Chondrocyte (in vitro differentiated cells): ENCODE measurements at places on chromosomes 4 and X. TPM values are rescaled to one million over a fixed set of nuclear protein-coding genes. Genes with fewer than 3 reads are reported as not detected.

GRCh38 chrX:130575831-130576389 is 174.1 kb downstream of the RBMX2 start:
- DNase-seq = no peak

MTM1 gene
- total RNA-seq = 9.3 to 11.0 TPM (median 10.1 TPM) in 3 replicates

PAGE1 gene
- total RNA-seq = not detected in 3 replicates

GRCh38 chrX:107750263-107750662 is 25.3 kb downstream of the TSC22D3 start:
- no peak for DNase-seq

GRCh38 chrX:46547857-46548256 is 2.6 kb upstream of the ZNF674 start:
- no peak for DNase-seq

DNA sequence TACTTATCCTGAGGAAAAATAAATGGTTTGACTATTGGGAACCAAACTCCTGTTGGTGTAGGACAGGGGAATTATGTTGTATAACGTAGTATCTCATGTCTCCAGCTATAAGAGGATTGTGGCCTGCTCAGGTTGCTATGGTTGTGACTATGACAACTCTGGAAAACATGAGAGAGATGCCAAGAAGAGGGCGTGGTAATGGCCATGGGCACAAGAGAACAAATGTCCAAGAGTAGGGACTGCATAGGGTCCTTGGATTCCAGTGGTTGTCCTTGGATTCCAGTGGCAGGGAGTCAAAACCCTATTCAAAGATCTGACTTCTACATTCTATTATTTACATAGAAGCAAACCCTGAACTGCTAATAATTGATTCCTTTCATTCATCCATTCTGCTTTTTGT is 6.8 kb upstream of the MOB1B start:
- no peak for DNase-seq

DNA sequence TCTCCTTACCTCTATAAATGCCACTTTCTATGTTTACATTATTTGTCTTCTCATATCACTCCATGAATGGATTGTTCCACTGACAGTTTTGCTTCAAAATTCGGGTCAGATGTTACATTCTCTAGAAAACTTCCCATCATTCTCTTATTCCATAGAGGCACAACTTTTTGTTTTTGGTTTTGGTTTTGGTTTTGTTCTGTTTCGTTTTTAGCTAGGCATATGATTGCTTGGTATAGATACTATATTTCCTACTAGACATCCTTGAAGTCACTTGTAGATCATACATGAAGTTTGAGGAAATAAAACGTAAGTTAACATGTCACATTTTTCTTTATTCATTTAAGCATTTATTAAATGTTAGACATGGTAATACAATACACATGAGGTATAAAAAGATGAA is 961.0 kb downstream of the PCDH18 start:
- no peak for DNase-seq

GRCh38 chrX:74259885-74260491 is 44.0 kb upstream of the ZCCHC13 start:
- no peak for DNase-seq

DNA sequence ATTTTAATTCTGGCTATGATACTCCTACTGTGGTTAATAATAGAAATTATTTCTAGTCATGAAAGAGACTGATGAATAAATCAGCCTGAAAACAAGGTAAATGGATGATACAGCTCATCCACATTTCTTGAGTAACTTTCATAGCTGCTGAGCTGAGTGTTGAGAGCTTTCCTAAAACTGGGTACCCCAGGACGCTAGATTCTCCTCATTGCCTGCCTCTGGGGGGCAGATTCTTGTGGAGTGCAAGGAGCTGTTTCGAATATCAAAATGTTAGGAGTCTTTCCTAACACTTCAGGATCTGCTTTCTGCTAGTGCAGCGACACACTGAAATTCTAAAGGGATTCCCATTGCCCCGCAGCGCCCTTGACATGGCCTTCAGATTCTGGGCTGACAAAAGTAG is 2.1 kb downstream of the MND1 start:
- no peak for DNase-seq

DTHD1 gene
- not detected in 3 replicates for total RNA-seq

DNA sequence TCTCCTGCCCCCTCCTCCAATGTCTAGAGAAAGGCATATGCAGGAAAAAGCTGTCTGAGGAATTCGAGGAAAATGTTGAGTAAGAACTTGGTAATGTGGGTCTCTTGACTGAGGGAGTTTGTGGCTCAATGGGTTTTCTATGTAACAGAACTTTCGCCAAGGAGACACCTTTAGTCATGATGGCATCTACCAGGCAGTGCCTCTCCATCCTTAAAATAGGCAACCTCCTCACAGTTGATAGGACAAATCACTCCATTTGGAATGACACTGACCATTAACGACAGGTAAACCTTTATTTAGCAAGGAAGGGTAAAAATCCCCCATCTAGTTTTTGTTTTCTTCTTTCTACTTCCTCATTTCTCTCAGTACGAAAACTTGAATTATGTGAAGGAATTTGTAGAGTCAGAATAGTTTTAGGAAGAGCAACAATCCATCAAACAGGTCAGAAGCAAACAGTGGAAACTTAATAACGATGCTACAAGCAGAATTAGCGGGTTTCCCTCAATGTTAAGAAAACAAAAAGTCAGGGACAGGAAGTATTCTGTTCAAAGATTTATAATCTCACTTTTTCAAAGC is 2.7 kb downstream of the GSX2 start:
- no peak for DNase-seq

- no peak for DNase-seq
Measured at GRCh38 chrX:136191171-136191570, 43.8 kb downstream of the FHL1 start.

GRCh38 chrX:8126092-8126491 is 45.0 kb downstream of the VCX2 start:
- DNase-seq = no peak

- no peak for DNase-seq
Measured at GRCh38 chr4:91887926-91888325, 415.8 kb upstream of the GRID2 start.

DNA sequence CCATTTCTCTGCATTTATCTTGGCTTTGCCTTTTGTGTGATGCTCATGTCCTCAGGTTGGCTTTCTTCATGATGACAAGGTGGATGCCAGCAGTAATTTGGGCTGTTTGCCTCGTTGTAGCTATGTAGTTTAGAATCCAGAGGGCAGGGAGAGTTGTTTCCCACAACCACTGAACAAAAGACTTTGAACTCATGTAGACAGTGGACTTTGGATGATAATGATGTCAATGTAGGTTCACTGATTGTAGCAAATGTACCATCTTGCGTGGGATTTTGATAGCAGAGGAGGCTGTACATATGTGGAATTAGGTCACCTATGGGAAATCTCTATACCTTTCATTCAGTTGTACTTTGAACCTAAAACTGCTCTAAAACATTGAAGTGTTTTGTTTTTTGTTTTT is 41.3 kb downstream of the MND1 start:
- DNase-seq = no peak

FAM47E gene
- 0.73 to 1.2 TPM (median 0.92 TPM) in 3 replicates for total RNA-seq

DNA sequence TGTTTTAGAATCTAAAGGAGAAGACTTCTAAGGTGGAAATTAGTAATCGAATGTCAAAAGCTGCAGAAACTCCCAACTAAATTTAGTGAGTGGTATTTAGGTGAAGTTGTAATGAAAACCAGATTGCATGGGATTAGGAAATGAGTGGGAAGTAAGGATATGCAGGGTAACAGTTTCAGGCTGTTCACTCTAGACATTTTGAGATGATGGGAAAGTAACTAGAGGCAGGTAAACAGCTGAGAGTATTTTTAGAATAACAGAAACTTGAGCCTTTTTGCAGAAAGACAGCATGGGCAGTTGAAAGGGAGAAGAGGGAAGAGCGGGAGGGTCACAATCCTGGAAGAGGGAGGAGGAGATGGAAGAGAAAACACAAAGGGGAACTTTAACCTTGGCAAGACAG is 12.7 kb downstream of the SPRY1 start:
- DNase-seq = no peak

GRCh38 chr4:137226900-137227299 is 305.4 kb downstream of the PCDH18 start:
- no peak for DNase-seq

DNA sequence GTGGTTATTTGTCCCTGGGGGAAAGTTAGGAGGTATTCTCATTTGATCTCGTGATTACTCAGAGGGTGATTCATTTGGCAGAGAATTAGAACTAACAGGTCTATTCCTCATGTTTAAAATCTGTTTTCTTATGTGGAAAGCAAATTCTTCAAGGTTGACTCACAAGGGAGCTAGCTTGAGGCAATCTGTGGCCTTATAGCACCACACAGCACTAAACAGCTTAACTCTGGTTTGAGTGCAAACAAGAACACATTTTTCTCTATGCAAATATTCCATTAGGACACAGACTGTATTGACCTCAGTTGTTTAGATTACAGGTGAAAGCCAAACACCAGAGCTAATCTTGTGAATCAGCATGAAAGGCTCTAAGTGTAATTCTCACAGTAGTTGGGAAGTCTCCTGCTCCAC is 694.4 kb upstream of the POU3F4 start:
- DNase-seq = no peak

DNA sequence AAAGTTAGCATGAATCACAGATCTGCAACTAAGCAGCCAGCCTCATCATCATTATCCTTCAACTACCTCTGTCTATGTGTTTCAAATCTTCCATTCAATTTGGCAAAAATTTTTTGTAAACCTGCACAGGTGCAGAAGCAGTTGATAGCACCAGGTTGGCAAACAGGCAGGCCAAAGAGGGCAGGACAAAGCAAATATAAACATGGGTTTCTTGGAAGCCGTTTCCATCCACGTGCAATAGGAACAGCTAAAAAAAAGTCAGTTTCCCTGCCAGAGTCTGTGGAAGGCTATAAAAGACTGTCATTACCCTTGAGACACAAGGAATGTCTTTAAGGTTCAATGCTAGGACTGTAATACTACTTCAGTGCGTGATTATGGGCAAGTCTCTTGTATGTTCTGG is 253.2 kb downstream of the PDHA2 start:
- no peak for DNase-seq

- no peak for DNase-seq
Measured at GRCh38 chrX:14598330-14598729, 69.0 kb downstream of the GLRA2 start.

DNA sequence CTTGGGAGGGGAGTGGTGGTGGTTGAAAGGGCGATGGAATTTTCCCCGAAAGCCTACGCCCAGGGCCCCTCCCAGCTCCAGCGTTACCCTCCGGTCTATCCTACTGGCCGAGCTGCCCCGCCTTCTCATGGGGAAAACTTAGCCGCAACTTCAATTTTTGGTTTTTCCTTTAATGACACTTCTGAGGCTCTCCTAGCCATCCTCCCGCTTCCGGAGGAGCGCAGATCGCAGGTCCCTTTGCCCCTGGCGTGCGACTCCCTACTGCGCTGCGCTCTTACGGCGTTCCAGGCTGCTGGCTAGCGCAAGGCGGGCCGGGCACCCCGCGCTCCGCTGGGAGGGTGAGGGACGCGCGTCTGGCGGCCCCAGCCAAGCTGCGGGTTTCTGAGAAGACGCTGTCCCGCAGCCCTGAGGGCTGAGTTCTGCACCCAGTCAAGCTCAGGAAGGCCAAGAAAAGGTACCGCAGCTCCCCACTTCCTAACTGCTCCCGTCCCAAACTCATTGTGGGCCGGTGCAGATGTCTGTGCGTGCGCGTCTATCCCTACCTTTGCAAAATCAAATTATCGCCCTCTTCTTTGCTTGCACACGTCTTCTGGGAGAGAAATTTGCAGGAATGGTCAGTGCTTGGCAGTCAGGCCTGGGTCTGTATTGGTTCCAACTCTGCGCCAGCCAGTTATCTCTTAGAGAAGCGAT is 533 bp downstream of the IL15 start:
- no peak for DNase-seq

DNA sequence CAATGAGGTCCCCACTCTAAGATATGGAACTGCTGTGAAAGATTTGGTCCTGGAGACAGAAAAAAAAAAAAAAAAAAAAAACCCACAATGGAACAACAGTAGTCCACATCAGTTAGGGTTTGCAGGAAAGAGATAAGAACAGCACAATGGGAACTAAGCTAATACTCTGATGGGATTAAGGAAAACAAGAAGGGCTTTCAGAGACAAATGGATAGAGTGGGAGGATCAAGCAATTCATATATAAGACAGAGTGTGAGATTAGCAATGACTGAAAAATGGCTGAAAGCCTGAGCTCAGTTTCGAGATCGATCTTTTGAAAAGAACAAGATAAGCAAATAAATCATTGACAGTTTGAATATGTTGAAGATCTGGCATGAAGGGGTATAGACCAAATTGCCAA is 188.4 kb upstream of the TRPC5 start:
- DNase-seq = no peak

RXFP1 gene
- total RNA-seq = not detected in 3 replicates

- no peak for DNase-seq
Measured at GRCh38 chrX:54994099-54994498, at the start of gene PFKFB1. Gene PFKFB1, minus strand, starts transcription at chrX:54994188. Its CDS starts 181 bp downstream, at chrX:54994007.

GRCh38 chr4:156252358-156252921 is 298.8 kb upstream of the CTSO start:
- DNase-seq = no peak

AWAT2 gene
- total RNA-seq = not detected in 3 replicates

- no peak for DNase-seq
Measured at GRCh38 chr4:24470666-24471485, 113.5 kb downstream of the DHX15 start.

GRCh38 chr4:129239088-129239487 is 143.1 kb downstream of the C4orf33 start:
- no peak for DNase-seq

DCAF8L1 gene
- not detected in 3 replicates for total RNA-seq

GRCh38 chrX:82816562-82816961 is 691.5 kb upstream of the POU3F4 start:
- DNase-seq = no peak

NPY1R gene
- 0.22 TPM in 2 of 3 replicates, not detected in the other for total RNA-seq

GABRB1 gene
- total RNA-seq = not detected in 3 replicates
